ENCODE measurements at places on chromosomes 11 and 22.

GRCh38 chr11:110509472-110509871 is 79.7 kb downstream of the FDX1 start:
- DNase-seq = no peak

DNA sequence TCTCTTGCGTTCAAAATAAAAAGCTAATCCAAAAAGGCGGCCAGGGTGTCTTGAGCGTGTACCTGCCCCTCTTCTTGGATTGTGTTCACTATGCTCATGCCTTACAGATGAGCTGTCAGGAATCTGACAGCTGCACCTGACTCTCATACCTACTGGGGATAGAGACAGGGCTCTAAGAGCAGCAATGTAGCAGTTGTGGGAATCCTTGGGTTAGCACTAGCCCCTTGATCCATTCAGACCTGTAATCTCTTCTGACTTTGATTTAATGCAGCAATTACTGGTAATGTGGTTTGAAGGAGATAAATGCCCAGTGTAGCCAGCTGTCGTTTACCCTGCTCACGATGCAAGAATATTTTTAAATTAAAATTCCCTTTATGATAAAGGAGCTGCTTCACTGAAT is 145.8 kb downstream of the APOL5 start:
- DNase-seq = no peak

GRCh38 chr11:134978388-134979088 is 566.5 kb upstream of the B3GAT1 start:
- DNase-seq = peak; percentile 28

DNA sequence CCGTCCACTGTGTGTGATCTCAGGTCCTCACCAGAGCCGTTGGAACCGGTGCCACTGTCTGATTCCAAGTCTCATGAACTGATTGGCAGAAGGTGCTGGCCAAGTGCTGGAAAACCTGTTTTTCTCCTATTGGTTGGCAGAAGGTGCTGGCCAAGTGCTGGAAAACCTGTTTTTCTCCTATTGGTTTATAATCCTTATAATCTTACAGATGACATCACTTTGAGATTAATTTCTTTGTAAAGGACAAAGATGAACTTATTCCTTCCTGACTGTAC is 1106.3 kb downstream of the BRD1 start:
- no peak for DNase-seq

- DNase-seq = no peak
Measured at GRCh38 chr11:90847268-90847886, 624.5 kb upstream of the CHORDC1 start.

GRCh38 chr11:115469361-115469760 is 34.9 kb downstream of the CADM1 start:
- DNase-seq = no peak

- DNase-seq = no peak
Measured at GRCh38 chr11:118878163-118878563, 5.5 kb upstream of the CXCR5 start.

DNA sequence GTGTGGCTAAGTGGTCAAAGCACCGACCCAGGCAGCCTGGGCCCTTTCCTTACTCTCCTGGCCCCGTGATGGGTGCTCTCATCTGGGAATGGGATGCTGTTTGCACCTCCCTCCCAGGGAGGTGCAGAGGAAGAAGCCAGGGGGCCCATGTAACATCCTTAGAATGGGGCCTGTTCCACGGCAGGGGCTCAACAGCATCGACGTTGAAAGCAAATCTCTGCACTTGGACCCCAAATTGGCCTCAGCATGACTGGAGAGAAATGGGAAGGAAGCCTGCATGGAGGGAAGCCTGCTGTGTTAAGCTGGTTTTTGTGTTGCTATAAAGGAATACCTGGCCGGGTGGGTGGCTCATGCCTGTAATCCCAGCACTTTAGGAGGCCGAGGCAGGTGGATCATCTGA is 1288.4 kb downstream of the TBC1D22A start:
- DNase-seq = no peak

DNA sequence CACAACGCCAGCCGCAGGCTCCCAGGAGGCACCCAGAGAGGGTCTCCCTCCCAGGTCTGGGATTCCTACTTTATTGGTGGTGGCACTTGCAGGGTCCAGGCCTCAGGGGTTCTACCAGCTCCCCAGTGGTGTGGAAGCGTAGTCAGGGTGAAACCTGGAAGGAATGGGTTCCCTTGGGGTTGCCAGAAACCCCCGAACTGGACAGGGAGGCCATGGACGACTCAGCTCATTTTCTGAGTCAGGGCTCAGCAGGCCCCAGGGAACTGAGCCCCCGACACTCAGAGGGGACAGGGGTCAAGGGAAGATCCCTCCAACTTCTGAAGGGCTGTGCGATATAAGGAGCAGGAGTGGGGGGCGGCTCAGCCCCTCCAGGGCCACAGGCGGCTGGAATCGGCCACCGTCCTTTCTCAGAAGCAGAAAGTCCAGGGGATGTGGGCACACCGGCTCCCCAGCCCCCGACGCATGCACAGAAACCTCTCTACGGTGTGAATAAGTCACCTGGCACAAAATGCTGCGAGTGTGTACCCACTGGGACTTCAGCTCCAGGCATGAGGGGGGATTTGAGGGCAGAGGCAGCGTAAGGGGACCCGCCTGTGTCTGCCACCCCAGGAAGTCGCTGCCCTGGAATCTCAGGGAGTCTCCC is 25.1 kb downstream of the MRGPRG start:
- no peak for DNase-seq

DNA sequence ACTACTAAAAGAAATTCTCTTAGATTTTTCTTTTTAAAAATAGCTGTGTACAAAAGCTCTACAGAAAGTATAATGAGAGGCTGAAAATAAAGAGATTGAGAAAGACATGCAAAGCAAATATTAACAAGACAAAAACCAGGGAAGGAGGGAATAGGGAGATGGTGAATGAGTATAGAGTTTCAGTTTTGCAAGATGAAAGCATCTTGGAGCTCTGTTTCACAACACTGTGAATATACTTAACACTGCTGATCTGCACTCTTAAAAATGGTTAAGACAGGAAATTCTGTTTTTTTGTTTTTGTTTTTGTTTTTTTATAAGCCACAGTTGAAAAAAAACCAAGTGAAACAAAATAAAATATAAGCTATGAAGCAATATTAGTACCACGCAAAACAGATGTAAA is 5.5 kb downstream of the TMEM218 start:
- DNase-seq = no peak

- no peak for DNase-seq
Measured at GRCh38 chr22:47250995-47251765, 488.7 kb downstream of the TBC1D22A start.
